ENCODE measurements at places on chromosomes 7 and 10. TPM values are rescaled to one million over a fixed set of nuclear protein-coding genes. Genes with fewer than 3 reads are reported as not detected.

DNA sequence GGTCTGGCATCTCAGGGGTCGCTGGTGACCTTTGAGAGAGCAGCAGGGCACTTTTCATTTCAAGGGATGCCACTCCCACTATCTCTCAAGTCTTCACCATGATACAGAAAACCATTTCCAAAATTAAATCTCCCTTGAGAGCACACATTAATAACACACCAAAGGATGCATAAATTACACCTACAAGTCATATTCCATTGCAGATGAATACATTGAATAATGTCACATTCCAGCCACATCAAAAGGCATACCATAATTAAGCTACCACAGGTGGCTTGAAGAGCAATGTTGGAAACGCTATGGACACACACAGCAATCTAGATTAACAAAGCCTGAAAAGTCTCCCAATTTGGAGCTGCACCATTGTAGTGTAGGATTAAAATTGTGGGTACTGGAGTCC, 353.3 kb upstream of the ZMIZ1 start:
- H3K4me3 ChIP-seq, result no peak overlapping the region
- H3K27ac ChIP-seq, result no peak overlapping the region
- no peak for DNase-seq
- H3K4me1 ChIP-seq, result no peaks in the 10 kb centered on the region

DNA sequence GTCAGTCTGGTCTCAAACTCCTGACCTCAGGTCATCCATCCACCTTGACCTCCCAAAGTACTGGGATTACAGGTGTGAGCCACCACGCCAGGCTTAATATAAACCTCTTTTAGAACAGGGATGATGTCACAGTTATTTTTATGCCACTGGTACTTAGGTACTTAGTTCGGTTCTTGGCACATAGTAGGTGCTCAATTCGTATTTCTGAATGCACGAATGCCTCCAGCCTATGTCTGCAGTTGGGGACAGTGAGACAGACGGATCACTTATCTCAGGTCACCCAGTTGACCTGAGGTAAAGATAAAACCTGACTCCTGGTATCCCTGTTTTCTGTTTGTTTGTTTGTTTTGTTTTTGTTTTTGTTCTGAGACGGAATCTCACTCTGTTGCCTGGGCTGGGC, 6.1 kb upstream of the NAT16 start:
- H3K4me1 ChIP-seq, result peaks cover 12% of the 10 kb centered on the region
- H3K36me3 ChIP-seq, result no peaks in the 10 kb centered on the region
- DNase-seq, result no peak
- H3K27ac ChIP-seq, result no peak overlapping the region
- H3K27me3 ChIP-seq, result no peaks in the 10 kb centered on the region

- no peaks in the 10 kb centered on the region for H3K4me1 ChIP-seq
- peaks cover 69% of the 10 kb centered on the region for H3K36me3 ChIP-seq
- no peaks in the 10 kb centered on the region for H3K27me3 ChIP-seq
- H3K27ac ChIP-seq, result no peak overlapping the region
- no peak for DNase-seq
- no peak overlapping the region for H3K4me3 ChIP-seq
These were observed 31.5 kb downstream of the LMOD2 start for GRCh38 chr7:123687161-123687560.

- H3K27ac ChIP-seq, result no peak overlapping the region
- DNase-seq, result no peak
- no peaks in the 10 kb centered on the region for H3K4me1 ChIP-seq
- H3K36me3 ChIP-seq, result no peaks in the 10 kb centered on the region
- no peak overlapping the region for H3K4me3 ChIP-seq
These were observed 315.3 kb downstream of the PTEN start for GRCh38 chr10:88178758-88179157.

GRCh38 chr10:48575901-48576300, 29.0 kb downstream of the ARHGAP22 start:
- no peak overlapping the region for H3K27ac ChIP-seq
- H3K27me3 ChIP-seq, result no peaks in the 10 kb centered on the region
- no peaks in the 10 kb centered on the region for H3K4me1 ChIP-seq
- H3K36me3 ChIP-seq, result no peaks in the 10 kb centered on the region

MRLN gene
- not detected for total RNA-seq

- H3K27me3 ChIP-seq, result no peaks in the 10 kb centered on the region
- H3K4me1 ChIP-seq, result peaks cover 18% of the 10 kb centered on the region
- H3K36me3 ChIP-seq, result peaks cover 7% of the 10 kb centered on the region
- H3K27ac ChIP-seq, result no peak overlapping the region
- peak overlapping the region; percentile 32 for H3K4me3 ChIP-seq
These were observed 106.5 kb downstream of the TCF7L2 start for GRCh38 chr10:113056441-113057021.

SPDYE2 gene
- 0.22 TPM for total RNA-seq

LIPJ gene
- total RNA-seq, result not detected

GRCh38 chr10:124717911-124718741, 26.1 kb downstream of the FAM53B start:
- peaks cover 39% of the 10 kb centered on the region for H3K4me1 ChIP-seq
- no peak overlapping the region for H3K4me3 ChIP-seq
- H3K27me3 ChIP-seq, result no peaks in the 10 kb centered on the region

DNA sequence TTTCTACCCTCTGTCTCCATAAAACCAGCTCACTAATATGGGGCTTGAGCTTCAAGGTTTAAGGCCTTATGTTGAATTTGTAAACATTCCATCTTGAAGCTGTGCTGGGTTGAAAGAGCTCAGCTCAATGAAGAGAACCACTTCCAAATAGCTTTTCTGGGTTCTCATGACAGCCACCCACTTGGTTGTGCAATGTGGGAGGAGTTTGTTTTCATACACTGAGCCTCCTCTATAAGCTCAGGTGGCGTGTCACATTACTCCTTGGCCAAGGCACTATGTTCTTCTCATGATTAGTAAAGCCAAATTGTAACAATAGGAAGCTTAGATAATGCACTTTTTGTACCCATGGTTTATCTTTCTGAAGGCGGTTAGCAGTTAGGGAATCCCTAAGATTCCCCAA, 265.6 kb downstream of the PTEN start:
- peaks cover 27% of the 10 kb centered on the region for H3K4me1 ChIP-seq
- H3K36me3 ChIP-seq, result peaks cover 2% of the 10 kb centered on the region
- peak; percentile 64 for DNase-seq
- H3K4me3 ChIP-seq, result no peak overlapping the region

DNA sequence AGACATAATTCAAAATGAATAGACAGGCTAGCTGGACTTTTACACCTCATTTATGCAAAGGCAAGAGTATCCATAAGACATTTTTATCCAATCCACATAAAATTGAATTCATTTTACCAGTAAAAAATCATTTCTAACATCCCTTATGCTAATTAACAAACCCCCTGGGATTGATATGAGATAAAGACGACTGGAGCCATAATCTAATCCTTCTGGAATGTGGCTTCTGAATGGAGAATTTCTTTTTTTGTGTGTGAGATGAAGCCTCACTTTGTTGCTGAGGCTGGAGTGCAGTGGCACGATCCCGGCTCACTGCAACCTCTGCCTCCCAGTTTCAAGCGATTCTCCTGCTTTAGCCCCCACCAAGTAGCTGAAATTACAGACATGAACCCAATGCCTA, 90.4 kb downstream of the AKR1D1 start:
- no peaks in the 10 kb centered on the region for H3K27me3 ChIP-seq
- no peak overlapping the region for H3K27ac ChIP-seq

LIPN gene
- not detected for total RNA-seq

ASZ1 gene
- not detected for total RNA-seq

- no peaks in the 10 kb centered on the region for H3K27me3 ChIP-seq
- peak overlapping the region; percentile 94 for H3K27ac ChIP-seq
- peak overlapping the region; percentile 96 for H3K4me3 ChIP-seq
- DNase-seq, result no peak
- H3K36me3 ChIP-seq, result peaks cover 15% of the 10 kb centered on the region
These were observed 370 bp downstream of the TMEM60 start for GRCh38 chr7:77797734-77798393.

DNA sequence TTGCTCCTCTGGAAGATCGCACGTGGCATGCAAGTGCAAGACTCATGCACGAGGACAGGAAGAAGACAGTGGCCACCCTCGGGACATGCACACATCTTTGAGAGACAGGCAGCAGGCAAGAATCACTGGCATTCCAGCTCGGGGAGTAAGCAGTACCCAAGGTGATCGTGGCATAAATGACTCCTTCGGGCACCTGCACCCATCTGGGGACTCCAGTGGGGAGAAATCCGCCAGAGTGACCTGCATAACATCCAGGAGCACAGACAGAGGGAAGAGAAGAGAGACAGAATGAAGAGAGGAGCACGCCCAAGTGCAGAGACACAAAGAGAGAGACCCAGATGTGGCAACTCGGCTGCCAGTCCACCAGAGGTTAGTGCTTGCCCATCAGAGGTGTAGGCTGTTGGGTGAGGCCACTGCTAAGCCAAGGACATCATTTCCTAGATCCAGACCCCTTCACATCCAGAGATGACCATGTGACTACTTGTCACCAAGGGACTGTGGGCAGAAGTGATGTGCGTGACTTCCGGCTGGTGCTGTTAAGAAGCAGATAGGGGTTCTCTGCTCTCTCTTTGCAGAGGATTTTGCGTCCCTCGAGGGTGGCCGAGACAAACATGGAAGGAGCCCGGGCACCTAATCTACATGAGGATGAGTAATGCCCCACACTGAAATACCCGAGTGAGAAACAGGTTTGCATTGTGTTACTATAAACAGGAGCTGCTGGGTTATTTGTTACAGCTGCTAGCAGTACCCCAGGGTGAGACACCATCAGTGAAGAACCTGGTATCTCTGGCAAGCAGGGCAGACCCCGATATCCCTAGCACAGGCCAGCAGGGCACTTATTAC, 80.6 kb downstream of the VWA2 start:
- no peak overlapping the region for H3K4me3 ChIP-seq
- H3K36me3 ChIP-seq, result peaks cover 6% of the 10 kb centered on the region
- no peak for DNase-seq

GRCh38 chr7:64541438-64542359, 21.2 kb downstream of the ZNF680 start:
- peaks cover 43% of the 10 kb centered on the region for H3K36me3 ChIP-seq
- peak overlapping the region; percentile 87 for H3K27ac ChIP-seq
- H3K4me1 ChIP-seq, result peaks cover 6% of the 10 kb centered on the region
- H3K4me3 ChIP-seq, result no peak overlapping the region

- no peaks in the 10 kb centered on the region for H3K27me3 ChIP-seq
- no peak overlapping the region for H3K4me3 ChIP-seq
- DNase-seq, result no peak
- no peak overlapping the region for H3K27ac ChIP-seq
- peaks cover 8% of the 10 kb centered on the region for H3K36me3 ChIP-seq
These were observed 40.3 kb downstream of the RGS10 start for GRCh38 chr10:119502209-119502608.

GRCh38 chr10:31929261-31930022, 811 bp upstream of the ARHGAP12 start:
- DNase-seq, result peak; percentile 39
- H3K27ac ChIP-seq, result peak overlapping the region; percentile 97
- H3K4me1 ChIP-seq, result peaks cover 26% of the 10 kb centered on the region
- no peaks in the 10 kb centered on the region for H3K27me3 ChIP-seq
- peak overlapping the region; percentile 89 for H3K4me3 ChIP-seq
- H3K36me3 ChIP-seq, result no peaks in the 10 kb centered on the region

DNA sequence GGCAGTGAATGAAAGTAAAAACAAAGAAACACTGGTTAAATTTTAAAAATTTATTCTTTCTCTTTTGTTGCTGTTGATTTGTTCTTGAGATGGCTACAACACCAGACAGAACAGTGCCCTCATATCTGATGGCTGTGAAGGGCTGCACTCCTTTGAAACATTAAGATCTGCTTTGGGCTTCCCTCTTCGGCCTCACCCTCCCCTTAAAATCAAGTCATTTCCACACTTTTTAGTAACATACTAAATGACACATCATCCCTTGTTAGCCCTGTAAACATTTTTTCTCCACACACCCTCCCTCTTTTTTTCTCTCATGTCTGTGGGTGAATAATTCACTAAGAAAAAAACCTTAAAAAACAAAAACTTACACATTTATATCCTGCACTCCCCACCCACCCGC, 16.4 kb downstream of the IRF5 start:
- no peaks in the 10 kb centered on the region for H3K4me1 ChIP-seq
- no peaks in the 10 kb centered on the region for H3K27me3 ChIP-seq

GRCh38 chr10:59020502-59020901, 155.9 kb upstream of the PHYHIPL start:
- H3K36me3 ChIP-seq, result no peaks in the 10 kb centered on the region
- H3K27ac ChIP-seq, result no peak overlapping the region
- peaks cover 6% of the 10 kb centered on the region for H3K27me3 ChIP-seq
- no peaks in the 10 kb centered on the region for H3K4me1 ChIP-seq
- H3K4me3 ChIP-seq, result no peak overlapping the region
- DNase-seq, result no peak

SLC18A3 gene
- total RNA-seq, result not detected

DNA sequence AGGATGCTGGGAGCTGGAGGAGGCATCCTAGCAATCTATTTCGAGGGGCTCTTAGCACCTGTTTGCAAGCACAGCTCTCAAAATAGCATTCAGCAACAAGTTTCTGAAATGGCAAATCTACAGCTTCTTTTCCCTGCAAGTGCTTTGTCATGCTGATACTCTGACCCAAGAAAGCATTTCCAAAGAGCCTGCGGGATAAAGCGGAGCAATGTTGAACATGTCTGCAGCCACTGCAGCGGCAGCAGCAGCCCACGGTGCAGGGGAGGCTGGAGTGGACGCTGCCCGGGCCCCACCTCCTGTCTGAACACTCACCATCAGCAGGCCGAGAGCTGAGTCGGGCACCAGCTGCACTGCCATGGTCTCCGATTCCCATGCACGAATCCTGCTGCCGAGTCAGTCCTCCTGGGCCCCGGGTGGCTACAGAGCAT, 964 bp downstream of the FRMD4A start:
- H3K4me1 ChIP-seq, result no peaks in the 10 kb centered on the region
- H3K36me3 ChIP-seq, result peaks cover 6% of the 10 kb centered on the region
- peaks cover 22% of the 10 kb centered on the region for H3K27me3 ChIP-seq
- no peak for DNase-seq

SNX13 gene
- total RNA-seq, result 38.5 TPM

DNA sequence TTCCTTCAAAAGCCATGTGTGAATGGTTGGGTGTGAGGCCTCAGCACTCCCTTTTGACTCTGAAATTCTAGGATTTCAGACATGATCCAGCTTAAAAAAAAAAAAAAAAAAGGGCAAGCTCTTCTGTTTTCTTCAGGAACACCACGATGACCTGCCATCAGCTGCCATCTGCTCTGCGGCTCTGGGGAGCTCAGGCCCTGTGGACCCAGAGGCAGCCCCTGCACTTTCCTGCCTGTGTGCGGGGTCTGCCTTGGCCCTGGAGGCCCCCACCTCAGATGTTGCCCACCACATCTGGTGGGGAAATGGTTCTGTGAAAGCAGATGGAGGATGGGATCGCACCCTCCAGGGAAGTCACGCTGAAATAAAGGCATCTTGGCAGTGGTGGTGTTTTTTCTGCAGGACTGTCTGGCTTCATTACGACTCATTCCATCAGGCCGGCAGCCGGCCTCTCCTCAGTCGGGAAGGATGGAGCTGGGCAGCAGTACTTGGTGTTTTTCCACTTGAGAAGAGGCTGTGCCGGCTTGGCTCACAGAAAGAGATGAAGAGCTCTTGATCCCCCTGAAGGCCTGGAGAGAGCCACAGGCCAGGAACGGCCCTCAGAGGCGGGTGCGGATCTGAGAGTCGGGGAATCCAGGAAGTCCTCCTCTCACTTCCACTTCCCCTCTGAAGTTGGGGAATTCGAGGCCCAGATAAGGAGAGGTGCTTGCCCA, 66.1 kb upstream of the AQP1 start:
- H3K4me3 ChIP-seq, result no peak overlapping the region
- peak; percentile 16 for DNase-seq
